ENCODE measurements at places on chromosomes 1 and 21. TPM values are rescaled to one million over a fixed set of nuclear protein-coding genes. Genes with fewer than 3 reads are reported as not detected.

- DNase-seq: no peak
Measured at GRCh38 chr1:215393476-215393875, 173.6 kb upstream of the KCTD3 start.

DNA sequence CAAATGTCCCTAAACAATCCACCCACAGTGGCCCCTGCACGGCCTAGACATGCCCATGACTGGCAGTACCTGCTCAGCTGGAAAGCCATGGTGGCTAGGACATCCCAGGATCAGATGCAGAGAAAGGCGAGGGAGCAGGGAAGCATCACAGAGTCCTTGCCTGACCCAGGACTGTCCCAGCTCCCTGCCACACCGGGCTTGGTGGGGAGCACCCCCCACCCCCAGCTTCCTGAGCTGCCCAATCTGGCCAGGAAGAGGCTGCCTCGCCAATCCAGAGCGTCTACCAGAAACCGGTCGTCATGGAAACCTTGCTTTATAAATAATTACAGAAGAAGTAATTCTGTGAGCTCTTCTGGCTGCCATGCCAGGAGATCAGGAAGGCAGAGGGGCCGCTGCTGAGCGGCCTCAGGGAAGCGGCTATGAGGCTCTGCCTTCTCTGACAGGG lies 34.8 kb downstream of the ACOT7 start:
- no peak for DNase-seq

- DNase-seq: no peak
Measured at GRCh38 chr1:55542901-55543504, 327.8 kb upstream of the USP24 start.

- DNase-seq: no peak
Measured at GRCh38 chr1:162062542-162063015, 6.9 kb upstream of the NOS1AP start.

DNA sequence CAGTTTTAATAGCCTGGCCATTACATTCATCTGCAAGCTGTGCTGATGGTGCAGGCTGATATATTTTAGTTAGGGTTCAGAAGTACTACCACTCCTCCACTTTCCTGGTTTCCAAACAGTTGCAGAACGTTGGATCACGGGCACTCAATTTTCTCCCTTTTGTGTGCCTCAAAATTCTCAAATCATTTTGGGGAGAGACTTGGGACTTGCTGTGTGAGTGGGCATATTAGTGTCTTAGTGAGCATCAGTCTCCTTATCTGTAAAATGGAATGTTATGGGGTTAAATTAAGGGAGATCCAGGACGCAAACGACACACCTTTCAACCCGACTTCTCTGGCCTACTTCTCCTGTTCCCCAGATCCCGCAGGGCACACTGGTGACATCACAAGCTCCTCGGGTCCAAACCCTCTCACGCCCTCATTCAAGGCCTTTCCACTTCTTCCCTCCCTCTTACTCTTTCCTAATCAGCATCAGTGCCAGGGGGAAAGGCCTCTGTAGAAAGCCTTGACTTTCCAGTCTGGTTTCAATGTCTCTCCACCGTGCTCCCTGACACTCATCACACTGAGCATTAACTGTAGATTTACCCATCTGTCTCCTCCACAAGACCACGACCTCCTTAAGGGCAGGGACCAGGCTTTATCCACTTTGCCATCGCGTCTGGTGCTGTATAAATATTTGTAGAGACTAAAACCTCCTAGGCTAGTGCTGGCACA lies 1.2 kb downstream of the PIGP start:
- DNase-seq: peak; percentile 70

- no peak for DNase-seq
Measured at GRCh38 chr1:76068953-76069561, 5.5 kb upstream of the ST6GALNAC3 start.

DNA sequence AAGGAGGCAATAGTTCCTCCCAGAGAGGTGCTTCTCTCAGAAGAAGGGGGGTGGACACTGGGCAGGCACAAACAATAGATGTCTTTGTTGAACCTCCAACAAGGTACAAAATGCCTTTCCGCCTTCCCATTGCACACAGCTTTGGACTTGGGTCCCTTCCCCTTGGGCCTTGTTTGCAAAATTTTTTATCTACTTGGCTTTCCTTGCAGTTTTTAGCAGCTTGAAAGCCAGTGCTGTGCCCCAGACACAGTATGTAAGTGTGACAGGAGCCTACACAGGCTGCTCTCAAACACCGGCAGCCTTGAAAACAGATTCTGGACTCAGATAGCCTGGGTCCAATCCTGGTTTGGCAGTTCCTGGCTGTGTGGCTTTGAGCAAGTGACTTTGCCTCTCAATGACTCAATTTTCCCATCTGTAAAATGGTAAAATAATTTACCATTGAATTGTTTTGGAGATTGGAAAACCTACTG lies 43.0 kb downstream of the ELAPOR1 start:
- no peak for DNase-seq

- DNase-seq: no peak
Measured at GRCh38 chr1:168146160-168146539, 9.4 kb upstream of the GPR161 start.

DNA sequence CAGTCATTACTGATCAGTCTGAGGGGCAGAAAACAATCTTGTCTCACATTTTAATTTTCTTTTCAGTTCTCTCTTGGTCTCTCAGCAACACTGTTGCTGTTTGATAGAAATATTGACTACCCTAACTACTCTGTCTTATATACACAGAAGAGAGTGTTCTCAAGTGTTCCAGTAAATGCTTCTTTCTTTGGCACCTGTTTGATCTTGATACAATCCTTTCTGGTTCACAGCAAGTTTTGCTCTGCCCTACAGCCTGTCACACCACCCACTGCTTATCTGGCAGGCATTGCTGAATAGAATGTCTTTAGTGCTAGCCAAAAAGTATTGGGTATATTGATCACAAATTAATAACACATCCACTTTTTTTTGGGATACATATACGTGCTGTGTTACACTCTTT lies 75.7 kb upstream of the WLS start:
- DNase-seq: no peak

ROR1 gene
- total RNA-seq: 12.0 TPM

CFH gene
- 20.5 TPM for total RNA-seq

KLHDC9 gene
- total RNA-seq: 0.51 TPM

KLHDC7A gene
- total RNA-seq: under 0.01 TPM

ATAD3C gene
- total RNA-seq: not detected

OR10R2 gene
- not detected for total RNA-seq

Data from uterus (tissue), 4 donors.